H1 (cell line): ENCODE measurements at places on chromosomes 11 and 22.

DNA sequence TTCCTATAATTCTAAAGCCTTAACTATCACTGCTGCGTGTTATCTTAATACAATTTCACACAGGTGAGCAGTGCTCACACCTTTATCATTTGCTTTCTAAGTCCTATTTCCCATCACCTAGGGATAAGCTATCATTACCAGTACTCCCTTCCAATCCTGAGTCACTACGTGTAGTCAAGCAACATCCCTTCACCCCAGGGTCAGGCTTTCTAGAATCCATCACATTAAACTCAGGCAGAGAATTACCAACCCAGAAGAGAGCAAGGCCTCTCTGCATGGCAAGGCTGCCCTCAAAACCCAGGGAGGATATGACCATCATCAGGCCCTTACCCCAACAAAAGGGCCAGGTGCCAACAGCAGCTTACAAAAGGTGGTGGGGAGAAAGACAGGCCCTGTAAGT is 9.8 kb downstream of the PACSIN2 start:
- H3K27ac ChIP-seq = no peak overlapping the region
- no peak overlapping the region for H3K4me3 ChIP-seq
- no peaks in the 10 kb centered on the region for H3K36me3 ChIP-seq
- H3K4me1 ChIP-seq = peaks cover 11% of the 10 kb centered on the region

DNA sequence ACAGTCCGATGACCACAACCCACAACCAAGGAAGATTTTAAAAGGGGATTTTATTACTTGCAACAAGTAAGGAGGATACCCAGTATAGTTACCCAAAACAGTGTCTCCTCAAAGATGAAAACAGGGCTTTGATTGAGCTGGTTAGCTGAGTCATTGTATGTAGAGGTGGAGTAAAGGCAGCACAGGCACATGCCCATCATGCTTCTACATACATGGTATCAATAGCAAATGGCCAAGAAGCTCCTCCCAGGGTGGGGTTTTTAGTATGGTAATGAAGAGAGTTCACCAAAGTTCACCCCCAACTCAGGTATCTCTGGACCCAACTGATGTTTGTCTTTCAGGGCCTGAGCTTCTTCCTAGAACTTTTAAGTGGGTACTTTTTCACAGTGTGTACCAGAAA is 157.1 kb upstream of the CEP126 start:
- H3K4me3 ChIP-seq = no peak overlapping the region
- no peaks in the 10 kb centered on the region for H3K36me3 ChIP-seq
- DNase-seq = no peak
- no peaks in the 10 kb centered on the region for H3K4me1 ChIP-seq
- H3K27me3 ChIP-seq = no peaks in the 10 kb centered on the region
- no peak overlapping the region for H3K27ac ChIP-seq

- no peak overlapping the region for H3K27ac ChIP-seq
- H3K27me3 ChIP-seq = no peaks in the 10 kb centered on the region
- no peak overlapping the region for H3K4me3 ChIP-seq
- no peaks in the 10 kb centered on the region for H3K36me3 ChIP-seq
Observed at GRCh38 chr11:115627071-115627470, 122.9 kb upstream of the CADM1 start.

DNA sequence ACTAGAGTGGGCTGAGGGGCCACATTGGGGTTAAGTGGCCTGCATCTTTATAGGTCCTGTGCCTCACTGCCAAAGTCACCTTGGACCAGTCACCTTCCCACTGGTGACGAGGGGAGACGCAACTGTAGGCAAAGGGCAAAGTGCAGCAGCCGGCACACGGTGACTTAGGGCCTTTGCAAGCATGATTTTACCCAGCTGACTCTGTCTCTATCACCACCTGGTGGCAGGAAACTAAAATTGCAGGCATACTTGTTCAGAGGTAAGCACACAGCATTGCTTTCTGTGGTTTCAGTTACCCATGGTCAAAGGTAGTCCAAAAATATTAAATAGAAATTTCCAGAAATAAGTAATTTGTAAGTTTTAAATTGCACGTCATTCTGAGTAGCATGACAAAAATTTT is 1164.4 kb downstream of the BRD1 start:
- no peaks in the 10 kb centered on the region for H3K4me1 ChIP-seq
- H3K27me3 ChIP-seq = no peaks in the 10 kb centered on the region
- no peak overlapping the region for H3K27ac ChIP-seq
- no peaks in the 10 kb centered on the region for H3K36me3 ChIP-seq
- no peak overlapping the region for H3K4me3 ChIP-seq
- no peak for DNase-seq

DNA sequence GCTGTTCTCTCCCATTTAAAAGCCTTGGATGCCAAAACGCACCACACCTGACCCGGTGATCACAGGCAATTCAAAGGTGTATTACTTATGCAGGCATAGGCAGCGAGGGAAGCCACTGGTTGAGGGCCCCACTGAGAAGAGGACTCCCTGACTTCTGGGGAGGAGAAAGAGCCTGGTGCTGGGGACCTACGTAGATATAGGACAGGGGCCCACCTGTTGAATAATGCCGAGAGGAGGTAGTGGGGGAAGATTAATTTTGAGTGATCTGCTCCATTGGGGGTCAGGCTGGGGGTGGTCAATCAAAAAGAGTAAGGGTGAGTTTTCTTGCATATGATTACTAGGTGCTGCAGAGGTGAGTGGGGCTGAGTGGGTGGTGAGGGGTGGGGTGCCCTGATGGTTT is 7.8 kb downstream of the LMO2 start:
- no peaks in the 10 kb centered on the region for H3K36me3 ChIP-seq
- H3K4me3 ChIP-seq = no peak overlapping the region
- H3K27ac ChIP-seq = no peak overlapping the region
- no peak for DNase-seq

GRCh38 chr22:34812631-34813030 is 253.3 kb upstream of the ISX start:
- no peaks in the 10 kb centered on the region for H3K27me3 ChIP-seq
- H3K36me3 ChIP-seq = no peaks in the 10 kb centered on the region
- H3K4me3 ChIP-seq = no peak overlapping the region
- H3K4me1 ChIP-seq = no peaks in the 10 kb centered on the region; the same call in 1 of the 2 replicates
- no peak for DNase-seq
- no peak overlapping the region for H3K27ac ChIP-seq

DNA sequence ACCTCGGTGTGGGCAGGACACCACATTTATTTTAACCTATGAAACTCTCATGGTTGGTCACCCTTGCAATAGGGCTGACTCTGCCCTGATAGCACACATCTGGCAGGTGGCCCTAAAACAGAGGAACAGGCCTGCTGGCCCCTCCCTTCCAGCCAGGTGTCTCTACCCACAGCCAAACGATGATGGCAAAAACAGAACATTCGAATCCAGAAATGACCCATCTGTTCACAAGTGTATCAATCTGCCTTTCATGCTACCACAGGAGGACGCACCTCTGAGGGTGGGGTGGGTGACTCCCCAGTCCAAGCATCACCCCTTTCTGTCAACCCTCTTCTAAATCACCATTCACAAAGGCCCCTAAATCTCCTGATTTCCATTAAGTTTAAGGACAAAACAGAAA is 118.1 kb downstream of the ETS1 start:
- H3K36me3 ChIP-seq = no peaks in the 10 kb centered on the region
- H3K27me3 ChIP-seq = no peaks in the 10 kb centered on the region
- no peaks in the 10 kb centered on the region for H3K4me1 ChIP-seq

- no peak overlapping the region for H3K27ac ChIP-seq
- H3K4me3 ChIP-seq = no peak overlapping the region
- no peaks in the 10 kb centered on the region for H3K36me3 ChIP-seq
- no peaks in the 10 kb centered on the region; the same call in 1 of the 2 replicates for H3K4me1 ChIP-seq
Observed at GRCh38 chr22:49237279-49237678, 590.4 kb downstream of the BRD1 start.

- DNase-seq = no peak
- peaks cover 2% of the 10 kb centered on the region; the same call in 1 of the 2 replicates for H3K4me1 ChIP-seq
- no peak overlapping the region for H3K27ac ChIP-seq
- no peaks in the 10 kb centered on the region for H3K36me3 ChIP-seq
- no peaks in the 10 kb centered on the region for H3K27me3 ChIP-seq
Observed at GRCh38 chr22:29386708-29387107, 1.7 kb downstream of the AP1B1 start.

DNA sequence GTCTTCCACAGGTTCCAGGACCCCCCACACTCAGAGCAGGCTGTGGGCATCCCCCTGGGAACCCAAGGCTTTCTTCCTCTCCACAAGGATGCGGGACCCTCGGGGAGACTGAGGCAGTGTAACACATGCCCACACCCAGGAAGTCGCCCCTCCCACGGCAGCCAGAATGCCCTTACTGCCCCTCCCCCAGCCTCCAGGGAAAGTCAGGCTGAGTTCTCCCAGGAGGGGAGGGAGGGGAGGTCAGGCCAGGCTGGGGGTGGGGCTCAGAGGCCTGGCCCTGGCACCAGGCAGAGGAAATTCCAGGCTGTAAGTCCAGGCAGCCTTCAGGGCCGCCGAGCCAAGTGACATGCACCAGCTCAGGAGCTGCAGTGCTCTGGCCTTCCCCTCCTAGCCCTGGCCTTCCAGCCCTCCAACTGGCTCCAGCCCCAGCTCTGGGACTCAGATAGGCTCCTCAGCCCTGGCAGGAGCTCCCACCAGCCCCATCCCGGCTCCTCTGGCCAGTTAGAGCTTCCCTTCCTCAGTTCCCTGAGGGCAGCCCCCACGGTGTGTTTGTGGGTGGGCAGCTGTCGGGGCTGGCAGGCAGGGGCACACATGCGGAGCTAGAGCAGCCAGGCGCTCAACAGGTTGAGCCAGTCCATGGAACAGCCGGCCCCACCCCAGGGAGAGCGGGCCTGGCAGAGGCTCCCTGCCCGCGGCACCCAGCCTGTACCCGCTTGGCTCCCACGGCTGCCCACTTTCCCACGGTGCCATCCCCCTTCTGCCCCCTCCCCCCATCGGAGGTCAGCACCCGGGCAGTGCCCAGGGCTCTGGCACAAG is 3.6 kb downstream of the BCL9L start:
- no peaks in the 10 kb centered on the region for H3K36me3 ChIP-seq
- DNase-seq = peak; percentile 73
- H3K27ac ChIP-seq = peak overlapping the region; percentile 62; the same call in 1 of the 2 replicates
- H3K4me1 ChIP-seq = peaks cover 67% of the 10 kb centered on the region

DNA sequence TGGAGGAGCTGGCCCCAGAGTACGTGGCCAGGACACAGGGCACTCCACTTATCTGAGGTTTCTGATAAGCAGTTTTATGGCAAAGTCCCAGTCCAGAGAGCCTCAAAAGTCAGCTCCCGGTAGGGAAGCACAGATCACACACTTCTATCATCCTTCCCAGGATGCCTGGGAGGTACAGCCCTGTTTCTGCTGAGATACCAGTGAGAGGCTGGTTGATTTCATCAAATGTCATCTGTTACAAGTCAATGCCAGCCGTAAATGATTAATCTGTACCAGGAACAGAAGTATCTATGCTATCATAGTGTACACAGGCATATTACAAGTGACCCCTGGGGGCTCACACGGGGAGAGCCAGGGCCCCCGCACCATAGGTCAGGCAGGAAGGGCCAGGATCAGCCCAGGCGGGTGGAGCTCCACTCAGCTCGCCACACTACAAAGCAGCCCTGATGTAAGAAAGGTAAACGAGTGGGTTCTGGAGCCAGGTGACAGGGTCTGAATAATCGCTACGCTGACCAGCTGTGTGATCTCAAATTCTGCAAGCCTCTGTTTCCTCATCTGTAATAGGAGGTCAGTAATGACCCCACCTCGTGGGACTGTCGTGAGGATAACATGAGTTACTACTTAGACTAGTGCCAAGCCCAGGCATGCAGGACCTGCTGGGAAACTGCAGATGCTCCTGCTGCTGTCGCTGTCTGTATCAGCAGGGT is 17.6 kb downstream of the PLA2G6 start:
- H3K4me1 ChIP-seq = no peaks in the 10 kb centered on the region
- H3K36me3 ChIP-seq = no peaks in the 10 kb centered on the region
- no peak overlapping the region for H3K27ac ChIP-seq

- peaks cover 18% of the 10 kb centered on the region for H3K4me1 ChIP-seq
- H3K27ac ChIP-seq = no peak overlapping the region
- H3K4me3 ChIP-seq = no peak overlapping the region
Observed at GRCh38 chr11:19675397-19675796, 37.2 kb upstream of the NAV2 start.

GRCh38 chr22:37848587-37849088 is 581 bp upstream of the EIF3L start:
- H3K27ac ChIP-seq = peak overlapping the region; percentile 86
- H3K36me3 ChIP-seq = peaks cover 28% of the 10 kb centered on the region
- peak overlapping the region; percentile 96 for H3K4me3 ChIP-seq
- no peak for DNase-seq
- H3K27me3 ChIP-seq = no peaks in the 10 kb centered on the region
- H3K4me1 ChIP-seq = 0 out of 2 replicates have a peak, but pooled peaks cover 2% of the 10 kb centered on the region

- H3K4me3 ChIP-seq = peak overlapping the region; percentile 15; the same call in 1 of the 2 replicates
- no peak overlapping the region for H3K27ac ChIP-seq
- H3K4me1 ChIP-seq = peaks cover 62% of the 10 kb centered on the region
- no peaks in the 10 kb centered on the region for H3K36me3 ChIP-seq
- DNase-seq = no peak
Observed at GRCh38 chr11:128689591-128689947, 4.3 kb upstream of the FLI1 start.

DNA sequence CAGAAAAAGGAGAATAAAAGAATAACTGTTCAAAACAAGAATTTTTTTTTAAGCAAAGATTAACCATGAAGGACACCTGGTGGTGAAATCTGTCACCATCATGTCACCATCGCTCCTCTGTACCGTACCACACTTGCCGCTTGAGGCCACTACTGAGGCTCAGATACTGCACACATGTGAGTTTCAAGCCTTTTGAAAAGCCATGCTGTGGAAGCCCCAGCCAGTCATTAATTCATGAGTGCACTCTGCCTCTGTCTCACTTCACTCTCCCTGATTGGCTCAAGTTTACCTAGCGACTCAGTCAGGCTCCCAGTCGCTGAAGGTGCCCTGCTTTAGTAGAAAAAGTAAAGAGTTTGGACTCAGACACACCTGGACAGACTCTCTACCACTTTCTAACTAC is 6.6 kb upstream of the MS4A12 start:
- peak; percentile 54 for DNase-seq
- H3K27me3 ChIP-seq = no peaks in the 10 kb centered on the region
- no peaks in the 10 kb centered on the region for H3K36me3 ChIP-seq
- H3K4me3 ChIP-seq = no peak overlapping the region

GRCh38 chr11:88508759-88509581 is 171.4 kb upstream of the CTSC start:
- H3K27ac ChIP-seq = no peak overlapping the region
- H3K4me3 ChIP-seq = peak overlapping the region; percentile 51
- no peaks in the 10 kb centered on the region for H3K36me3 ChIP-seq
- H3K4me1 ChIP-seq = no peaks in the 10 kb centered on the region
- DNase-seq = no peak

DNA sequence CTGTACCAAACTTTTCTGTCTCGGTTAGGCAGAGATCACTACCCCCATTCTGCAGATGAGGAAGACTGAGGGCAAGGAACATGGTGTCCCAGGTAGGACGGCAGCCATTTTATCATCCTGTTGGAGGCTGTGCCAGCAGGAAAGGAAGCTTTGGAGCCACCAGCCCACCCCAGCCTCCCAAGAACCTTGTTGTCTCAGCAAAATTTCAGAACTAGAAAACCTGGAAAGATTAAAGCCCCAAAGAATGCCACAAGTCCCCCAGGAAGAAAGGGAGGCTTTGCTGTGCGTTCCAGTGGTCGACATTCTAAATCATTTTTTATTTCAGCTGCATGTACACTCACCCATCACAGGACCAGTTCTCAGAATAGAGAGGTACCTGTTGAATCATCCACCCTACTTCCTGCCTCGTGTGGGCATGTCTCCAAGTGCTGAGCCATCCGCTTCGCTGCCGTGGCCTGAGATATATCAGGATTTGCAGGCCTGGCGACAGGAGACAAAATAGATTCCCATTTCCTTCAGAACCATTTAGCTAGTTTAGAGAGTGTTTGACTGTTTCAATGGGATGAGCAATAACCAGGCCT is 13.0 kb upstream of the EIF3D start:
- H3K4me3 ChIP-seq = no peak overlapping the region
- H3K27ac ChIP-seq = no peak overlapping the region
- no peaks in the 10 kb centered on the region; the same call in 1 of the 2 replicates for H3K27me3 ChIP-seq
- no peak for DNase-seq
- H3K36me3 ChIP-seq = no peaks in the 10 kb centered on the region
